ENCODE measurements at places on chromosomes 11 and 22.

- no peak for DNase-seq
These were observed 7.5 kb downstream of the NEFH start for GRCh38 chr22:29487426-29487986.

- no peak for DNase-seq
These were observed 281.6 kb downstream of the TBC1D22A start for GRCh38 chr22:47043835-47044721.

GRCh38 chr22:20061481-20061861 lies 18.6 kb upstream of the DGCR8 start:
- DNase-seq: no peak

- no peak for DNase-seq
These were observed 28.5 kb downstream of the RPUSD4 start for GRCh38 chr11:126182787-126183445.

DNA sequence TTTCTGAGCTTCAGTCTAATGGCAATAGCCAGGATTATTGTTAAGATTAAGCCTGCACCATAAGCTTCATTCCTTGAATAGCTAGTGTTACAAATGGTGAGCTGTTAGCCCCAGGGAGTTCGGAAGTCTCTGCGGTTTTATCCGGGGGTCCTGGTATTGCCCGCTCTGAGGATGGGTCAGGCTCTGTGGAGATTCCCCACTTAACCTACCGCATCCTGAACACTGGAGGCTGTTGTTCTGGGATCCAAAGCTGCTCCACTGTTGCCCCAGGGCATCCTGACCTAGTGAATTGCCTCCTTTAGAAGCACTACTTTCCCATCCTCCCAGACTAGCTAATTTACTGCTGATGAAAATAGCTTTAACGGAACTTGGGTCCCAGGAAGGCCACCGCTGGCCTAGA lies 14.5 kb upstream of the PEX26 start:
- DNase-seq: no peak

GRCh38 chr11:132901638-132902471 lies 630.4 kb downstream of the OPCML start:
- no peak for DNase-seq

GRCh38 chr11:11113626-11114025 lies 239.4 kb downstream of the CSNK2A3 start:
- DNase-seq: no peak

GRCh38 chr11:117950993-117951961 lies 22.1 kb upstream of the TMPRSS13 start:
- no peak for DNase-seq

DNA sequence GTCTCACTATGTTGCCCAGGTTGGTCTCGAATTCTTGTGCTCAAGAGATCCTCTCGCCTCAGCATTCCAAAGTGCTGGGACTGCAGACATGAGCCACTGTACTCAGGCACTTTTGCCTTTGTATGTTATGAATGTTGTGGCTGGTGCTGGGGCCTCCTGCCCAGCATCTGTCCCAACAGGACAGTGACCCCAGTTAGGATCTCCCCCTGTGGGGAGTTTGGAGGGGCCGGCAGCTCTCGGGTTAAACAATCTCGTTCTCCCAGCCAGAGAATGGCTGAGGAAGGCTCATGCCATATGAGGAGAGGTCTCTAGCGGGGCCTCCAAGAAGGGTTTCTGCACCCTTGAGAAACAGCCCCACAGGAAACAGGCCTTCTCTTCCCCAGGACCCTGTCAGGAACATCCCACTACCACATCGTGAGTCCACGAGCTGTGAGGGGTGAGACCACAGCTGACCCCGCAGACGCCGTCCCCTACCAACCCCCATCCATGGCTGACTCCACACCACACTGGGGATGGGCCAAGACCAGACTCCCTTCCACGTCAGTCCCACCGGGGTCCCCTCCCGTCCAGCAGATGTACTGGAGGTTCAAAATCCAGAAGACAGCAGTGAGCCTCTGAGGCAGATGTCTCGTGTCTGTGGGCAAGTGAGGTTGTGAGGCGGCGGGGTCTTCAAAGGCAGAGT lies 54.1 kb downstream of the SHANK2 start:
- no peak for DNase-seq
